ENCODE measurements at places on chromosomes 7 and 10. TPM values are rescaled to one million over a fixed set of nuclear protein-coding genes. Genes with fewer than 3 reads are reported as not detected.

The OPN4 gene
- total RNA-seq = not detected

The SHH gene
- 0.39 TPM for total RNA-seq

The MALRD1 gene
- total RNA-seq = not detected

The PDIA4 gene
- 173 TPM for total RNA-seq

The CRTAC1 gene
- total RNA-seq = 1.3 TPM

The BTBD16 gene
- total RNA-seq = 0.57 TPM

The TCTN3 gene
- 40.7 TPM for total RNA-seq

The SPDYE3 gene
- total RNA-seq = not detected

The NUTM2D gene
- total RNA-seq = 1.3 TPM

The NCF1 gene
- 0.13 TPM for total RNA-seq

The CCL24 gene
- total RNA-seq = not detected

The WBP1L gene
- 21.1 TPM for total RNA-seq

The RAB18 gene
- 91.9 TPM for total RNA-seq

The DNAJC12 gene
- 54.4 TPM for total RNA-seq

The SYCE1 gene
- not detected for total RNA-seq

The SFTPA1 gene
- not detected for total RNA-seq

The AKR1C8 gene
- total RNA-seq = not detected

The UTF1 gene
- not detected for total RNA-seq

The TMEM273 gene
- total RNA-seq = not detected

The NPS gene
- total RNA-seq = not detected

The OR2A7 gene
- total RNA-seq = not detected

The FAS gene
- 32.3 TPM for total RNA-seq

The SYT15B gene
- total RNA-seq = 2.1 TPM

Data from A549 treated with Mapracorat at 1 μM for 4 hours (cell line).